ENCODE measurements at places on chromosomes 6 and 20.

DNA sequence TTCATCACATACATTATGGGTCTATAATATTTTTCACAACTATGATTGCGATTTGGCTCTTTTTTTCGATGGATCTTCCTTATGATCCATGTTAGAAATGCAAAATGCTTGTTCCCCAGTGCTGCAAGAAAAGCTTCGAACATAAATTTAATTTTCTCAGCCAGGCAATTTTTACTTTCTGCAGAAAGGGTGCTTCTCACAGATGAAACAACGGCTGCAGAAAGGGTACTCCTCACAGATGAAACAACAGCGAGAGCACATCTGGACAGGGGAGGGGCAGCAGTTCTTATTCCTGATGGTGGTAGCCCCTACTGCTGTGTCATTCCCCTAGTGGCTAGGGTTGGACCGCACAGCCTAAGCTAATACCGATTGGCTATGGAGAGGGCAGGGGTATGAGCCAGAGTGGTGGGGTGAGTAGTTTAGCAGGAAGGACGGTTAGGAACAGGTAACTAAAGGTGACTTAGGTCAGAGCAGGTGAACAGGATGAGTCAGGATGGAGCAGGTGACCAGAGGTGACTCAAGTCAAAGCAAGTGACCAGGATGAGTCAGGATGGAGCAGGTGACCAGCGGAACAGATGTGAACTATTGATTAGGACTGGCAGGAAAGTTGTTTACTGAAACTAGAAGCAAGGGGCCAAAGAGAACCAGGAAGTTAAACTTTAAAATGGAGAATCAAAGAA is 13.4 kb upstream of the TREML4 start:
- DNase-seq: no peak

- no peak for DNase-seq
Measured at GRCh38 chr20:49808753-49809152, 3.9 kb upstream of the SLC9A8 start.

DNA sequence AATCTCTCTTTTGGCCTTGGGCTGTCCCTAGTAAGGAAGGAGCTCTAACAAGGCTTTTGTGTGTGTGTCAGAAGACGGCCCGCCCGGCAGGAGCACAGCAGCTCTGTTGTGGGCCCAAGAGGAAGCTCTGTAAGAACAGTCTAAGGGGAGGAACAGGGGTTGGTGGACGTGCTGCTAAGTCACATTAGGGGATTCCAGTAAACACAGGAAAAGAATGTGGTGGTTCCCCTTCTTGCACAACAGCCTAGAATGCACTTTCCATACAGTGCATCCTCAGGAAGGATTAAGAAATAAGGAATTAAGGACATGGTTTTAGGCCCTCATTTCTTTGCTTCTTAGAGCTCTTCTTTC is 114.5 kb downstream of the RNF144B start:
- DNase-seq: peak; percentile 24

- no peak for DNase-seq
Measured at GRCh38 chr6:153043719-153044118, 41.2 kb upstream of the MTRF1L start.

GRCh38 chr6:26520237-26520849 is 17.8 kb upstream of the HMGN4 start:
- DNase-seq: no peak

- no peak for DNase-seq
Measured at GRCh38 chr20:8399947-8400346, 267.9 kb downstream of the PLCB1 start.

DNA sequence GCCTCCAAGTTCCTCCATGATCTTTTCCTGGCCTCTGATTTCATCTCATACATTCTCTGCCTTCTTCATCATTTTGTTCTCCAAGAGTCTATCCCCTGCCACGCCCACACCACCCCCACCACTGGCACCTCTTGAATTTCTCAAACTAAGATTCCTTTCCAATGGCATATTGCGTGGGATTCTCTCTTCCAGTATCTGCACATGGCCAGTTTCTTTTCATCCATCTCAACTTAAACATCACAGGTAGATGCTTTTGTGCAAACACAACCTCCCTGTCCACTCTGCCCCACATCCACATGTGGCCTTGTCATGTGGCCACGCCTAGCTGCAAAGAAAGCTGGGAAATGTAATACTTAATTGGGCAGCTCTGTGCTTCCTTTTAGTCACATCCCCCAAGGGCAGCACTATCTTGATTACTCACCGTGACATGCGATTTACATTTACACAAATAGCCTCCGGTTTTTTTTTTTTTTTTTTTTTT is 33.4 kb upstream of the ZMYND8 start:
- DNase-seq: no peak

DNA sequence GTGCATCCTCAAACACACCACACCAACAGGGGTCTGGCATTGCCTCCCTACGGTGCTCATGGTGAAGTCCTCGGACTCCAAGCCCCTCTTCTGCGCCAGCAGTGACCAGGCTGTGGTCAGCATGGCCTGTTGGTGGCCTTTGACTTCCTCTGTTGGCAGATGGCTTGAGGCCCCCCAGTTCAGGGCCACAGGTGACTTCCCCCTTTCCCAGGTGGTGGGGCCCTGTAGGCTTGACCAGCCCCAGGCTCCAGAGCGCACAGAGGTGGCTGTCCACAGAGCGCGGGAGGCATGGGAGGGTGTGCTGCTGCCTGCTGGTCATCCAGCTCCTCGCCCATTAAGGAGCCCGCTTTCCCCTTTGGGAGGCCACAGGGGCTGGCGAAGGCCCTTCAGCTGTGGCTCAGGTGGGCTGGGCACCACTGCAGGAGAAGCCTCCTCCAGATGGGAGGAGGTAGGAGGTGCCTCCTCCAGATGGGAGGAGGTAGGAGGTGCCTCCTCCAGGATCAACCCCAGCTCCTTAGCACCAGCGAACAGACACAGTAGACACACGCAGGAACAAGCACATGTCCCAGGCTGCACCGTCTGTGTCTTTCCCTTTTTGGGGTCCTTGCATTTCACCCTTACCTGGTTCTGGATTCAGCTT is 52.1 kb upstream of the BHLHE23 start:
- DNase-seq: no peak

- peak; percentile 47 for DNase-seq
Measured at GRCh38 chr6:20366082-20366830, 35.4 kb upstream of the E2F3 start.
